Activated T-helper 1 cell treated with anti-CD3 and anti-CD28 coated beads, Interleukin-12 subunit alpha, Interleukin-12 subunit beta, Interleukin-2, Interleukin-4 antibody, amounts not matched to agents 30 ng/mL and 10 ng/mL and 1 ng/mL, durations not matched to agents 14 hours and 24 hours and 36 hours (primary cell): ENCODE measurements at places on chromosomes 5 and 9. TPM values are rescaled to one million over a fixed set of nuclear protein-coding genes. Genes with fewer than 3 reads are reported as not detected.

The TMEM252 gene
- total RNA-seq, result not detected in 2 replicates

The FAXDC2 gene
- not detected in 2 replicates for total RNA-seq

The FOXD4 gene
- 0.13 and 0.22 TPM in 2 replicates for total RNA-seq

- no peak overlapping the region for H3K4me3 ChIP-seq
- H3K4me1 ChIP-seq, result no peaks in the 10 kb centered on the region
- no peak for DNase-seq
- H3K27me3 ChIP-seq, result no peaks in the 10 kb centered on the region
- no peaks in the 10 kb centered on the region for H3K36me3 ChIP-seq
These were observed 23.0 kb downstream of the GDNF start for GRCh38 chr5:37816883-37817282.

- peaks cover 34% of the 10 kb centered on the region for H3K27me3 ChIP-seq
- no peaks in the 10 kb centered on the region for H3K36me3 ChIP-seq
- DNase-seq, result peak; percentile 83
- H3K27ac ChIP-seq, result peak overlapping the region; percentile 68
- H3K4me1 ChIP-seq, result peaks cover 8% of the 10 kb centered on the region
- H3K4me3 ChIP-seq, result peak overlapping the region; percentile 89
These were observed 26.6 kb downstream of the EGR1 start for GRCh38 chr5:138491669-138492559.

DNA sequence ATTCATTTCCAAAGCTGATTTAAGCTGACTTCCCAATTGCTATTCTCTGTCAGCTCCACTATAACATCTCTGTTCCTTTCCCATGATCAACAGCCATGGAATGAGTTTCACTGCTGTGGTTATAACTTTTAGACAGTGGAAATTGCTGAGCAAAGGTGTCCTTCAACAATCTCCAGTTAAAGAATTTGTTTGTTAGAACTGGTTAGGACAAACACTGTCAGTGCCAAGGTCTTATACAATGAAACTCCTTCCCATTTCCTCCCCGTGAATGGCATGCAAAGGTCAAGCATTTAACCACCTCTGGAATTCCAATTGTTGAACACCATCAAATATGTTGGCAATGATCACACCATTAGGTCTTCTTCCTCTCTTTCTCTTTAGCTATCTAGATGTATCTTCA lies 45.7 kb upstream of the GHR start:
- no peaks in the 10 kb centered on the region for H3K27me3 ChIP-seq
- H3K4me1 ChIP-seq, result no peaks in the 10 kb centered on the region
- no peak for DNase-seq
- H3K4me3 ChIP-seq, result no peak overlapping the region

The CD74 gene
- total RNA-seq, result 440 and 444 TPM in 2 replicates

The OR2Y1 gene
- not detected in 2 replicates for total RNA-seq

DNA sequence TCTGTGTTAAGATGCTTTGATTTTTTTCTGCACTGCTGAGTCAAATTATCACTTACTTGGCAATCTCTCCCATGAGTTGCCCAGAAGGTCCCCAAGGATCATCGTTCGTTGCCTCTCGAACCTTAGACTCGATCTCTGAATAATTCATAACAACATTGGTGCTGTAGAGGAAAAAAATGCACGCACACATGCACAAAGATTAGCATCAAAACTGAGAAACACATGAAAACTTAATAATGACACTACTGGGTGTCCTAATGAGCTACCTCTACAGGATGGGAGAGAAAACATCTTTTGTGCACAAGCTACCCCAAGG lies 41.6 kb downstream of the CLINT1 start:
- peaks cover 16% of the 10 kb centered on the region for H3K36me3 ChIP-seq
- H3K4me3 ChIP-seq, result no peak overlapping the region
- DNase-seq, result no peak
- H3K27me3 ChIP-seq, result no peaks in the 10 kb centered on the region
- H3K4me1 ChIP-seq, result peaks cover 20% of the 10 kb centered on the region

DNA sequence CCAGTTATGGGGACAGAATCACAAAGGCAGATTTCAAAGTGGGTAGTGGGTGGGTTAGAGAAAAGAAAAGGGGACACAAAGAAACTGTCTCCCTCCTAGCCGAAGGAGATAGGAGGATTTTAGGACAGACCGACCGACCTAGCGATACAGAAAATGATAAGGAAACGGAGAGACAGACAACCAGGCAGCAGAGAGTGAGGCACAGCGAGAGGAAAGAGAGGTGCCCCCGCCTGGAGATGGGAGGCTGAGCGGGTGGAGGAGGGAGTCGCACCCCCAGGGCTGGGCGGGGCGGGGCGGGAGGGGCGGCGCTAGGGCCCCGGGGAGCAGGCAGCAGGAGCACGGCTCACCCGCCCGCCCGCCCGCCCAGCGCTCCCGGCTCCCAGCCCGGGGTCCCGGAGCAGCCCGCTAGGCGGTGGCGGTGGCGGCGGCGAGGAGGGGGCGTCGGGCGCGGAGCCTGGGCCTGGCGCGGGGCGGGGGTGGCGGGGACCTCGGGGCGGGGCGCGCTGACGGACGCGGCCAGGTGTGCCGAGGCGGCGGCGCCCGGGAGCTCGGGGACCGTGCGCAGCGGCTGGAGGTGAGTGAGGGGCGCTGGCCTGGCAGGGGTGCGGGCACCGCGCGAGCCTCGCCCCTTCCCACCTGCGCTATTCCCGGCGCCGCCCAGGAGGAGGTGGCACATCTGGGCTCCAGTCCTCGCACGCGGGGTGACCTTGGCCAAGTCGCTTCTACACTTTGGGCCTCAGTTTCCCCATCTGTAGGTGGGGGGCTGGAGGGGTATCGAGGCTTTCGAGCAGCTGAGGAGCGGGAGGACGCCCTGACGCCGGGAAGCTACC lies 15.9 kb upstream of the SYNPO start:
- peaks cover 16% of the 10 kb centered on the region for H3K4me1 ChIP-seq
- H3K27me3 ChIP-seq, result peaks cover 26% of the 10 kb centered on the region
- no peak for DNase-seq
- H3K36me3 ChIP-seq, result no peaks in the 10 kb centered on the region

DNA sequence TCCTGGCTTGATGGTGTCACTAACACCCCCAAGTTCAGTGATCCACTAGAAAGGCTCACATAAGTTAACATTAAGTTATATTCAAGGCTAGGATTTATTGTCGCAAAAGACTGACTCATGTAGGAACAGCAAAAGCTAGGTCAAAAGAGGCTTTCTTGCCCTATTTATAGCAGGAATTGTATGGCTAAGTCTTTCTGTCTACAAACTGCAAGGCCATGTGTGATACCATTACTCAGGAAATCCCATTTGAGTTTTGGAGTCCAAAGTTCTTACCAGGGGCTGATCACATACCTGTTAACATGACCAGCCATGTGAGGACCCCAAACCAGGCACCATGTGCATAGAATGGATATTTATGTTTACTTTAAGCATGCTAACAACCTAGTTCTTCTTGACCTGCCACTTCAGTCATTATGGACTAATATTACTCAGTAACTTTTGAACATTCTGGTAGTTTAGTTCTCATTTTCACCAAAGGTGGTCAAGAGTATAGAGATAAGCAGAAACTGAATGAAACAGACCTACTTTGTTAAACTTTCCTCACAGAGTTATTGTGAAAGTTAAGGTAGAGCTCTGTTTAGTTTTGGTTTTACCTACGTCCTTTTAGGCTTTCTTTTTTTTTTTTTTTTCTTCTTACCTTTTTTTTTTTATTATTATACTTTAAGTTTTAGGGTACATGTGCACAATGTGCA lies 281.1 kb downstream of the FER start:
- no peaks in the 10 kb centered on the region for H3K4me1 ChIP-seq
- no peaks in the 10 kb centered on the region for H3K36me3 ChIP-seq
- no peaks in the 10 kb centered on the region for H3K27me3 ChIP-seq
- no peak for DNase-seq
- no peak overlapping the region for H3K27ac ChIP-seq

The DPM2 gene
- total RNA-seq, result 62.6 and 70.2 TPM in 2 replicates

The OTULINL gene
- 13.6 and 14.0 TPM in 2 replicates for total RNA-seq
